NCI-H2171 (cell line): ENCODE measurements at places on chromosomes 16 and 17.

DNA sequence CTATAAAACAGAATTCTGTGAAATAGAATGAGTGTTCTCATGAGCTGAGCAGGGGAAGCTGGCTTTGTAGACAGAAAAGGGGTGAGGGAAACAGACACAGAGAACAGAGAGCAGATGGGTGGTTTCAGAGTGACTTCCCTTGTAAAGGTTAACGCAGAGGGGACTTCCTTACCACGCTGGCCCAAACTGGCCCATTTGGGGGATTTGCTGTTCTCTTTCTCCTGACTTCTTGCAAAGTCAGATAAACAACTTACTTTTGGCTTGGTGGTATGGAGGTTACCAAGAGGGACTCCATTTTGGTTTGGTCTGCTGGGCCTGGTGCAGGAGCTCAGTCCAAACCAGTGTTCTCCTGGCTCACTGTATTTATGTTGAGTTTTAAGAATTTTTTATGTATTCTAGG lies 48.4 kb downstream of the SEC14L1 start:
- DNase-seq, result no peak

GRCh38 chr17:14205992-14206461 lies 30.6 kb downstream of the CDRT15 start:
- DNase-seq, result no peak

DNA sequence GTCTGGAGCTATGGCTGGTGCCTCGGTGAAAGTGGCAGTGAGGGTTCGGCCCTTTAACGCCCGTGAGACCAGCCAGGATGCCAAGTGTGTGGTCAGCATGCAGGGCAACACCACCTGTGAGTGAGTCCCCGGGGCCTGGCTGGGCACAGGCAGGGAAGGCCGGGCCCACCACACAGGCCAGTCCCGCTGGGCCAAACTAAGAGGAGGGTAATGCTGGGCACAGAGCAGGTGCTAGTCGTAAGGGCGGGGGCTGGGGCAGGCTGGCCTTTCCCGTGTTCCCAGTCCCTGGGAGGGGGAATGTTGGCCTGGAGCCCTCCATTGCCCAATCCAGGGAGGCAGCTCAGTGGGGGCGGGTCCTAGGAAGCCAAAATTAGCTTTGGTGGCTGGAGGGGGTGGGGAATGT lies 2.5 kb downstream of the KIF1C start:
- DNase-seq, result no peak

GRCh38 chr16:89616623-89617022 lies 3.2 kb downstream of the DPEP1 start:
- no peak for DNase-seq

DNA sequence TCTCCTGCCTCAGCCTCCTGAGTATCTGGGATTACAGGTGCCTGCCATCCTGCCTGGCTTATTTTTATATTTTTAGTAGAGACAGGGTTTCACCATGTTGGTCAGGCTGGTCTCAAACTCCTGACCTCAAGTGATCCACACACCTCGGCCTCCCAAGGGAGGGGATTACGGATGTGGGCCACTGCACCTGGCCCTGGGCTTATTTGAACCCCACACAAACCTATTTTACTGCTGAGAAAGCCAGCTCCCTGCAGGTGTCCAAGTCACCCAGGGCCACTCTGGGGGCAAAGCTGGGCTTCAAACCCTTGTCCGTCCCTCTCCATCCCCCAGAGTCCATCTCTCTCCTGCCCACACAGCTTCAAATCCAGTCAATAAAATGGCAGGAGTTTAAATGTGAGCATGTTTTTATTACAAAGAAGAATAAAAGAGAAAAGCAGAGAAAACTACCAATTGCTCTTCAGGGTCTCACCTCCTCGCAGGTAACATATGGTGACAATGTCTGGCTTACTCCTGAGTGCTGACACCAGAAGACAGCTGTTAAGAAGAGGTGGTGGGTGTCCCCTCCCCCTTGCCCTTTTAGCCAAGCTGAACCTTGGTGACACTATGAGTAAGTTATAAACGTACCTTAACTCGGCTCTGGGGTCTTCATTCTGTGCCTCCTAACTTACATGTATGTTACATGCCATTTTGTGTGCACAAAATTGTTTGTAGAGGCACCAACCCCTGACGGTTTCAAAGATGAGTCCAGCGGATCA lies 45.4 kb downstream of the LAT start:
- DNase-seq, result peak; percentile 21

DNA sequence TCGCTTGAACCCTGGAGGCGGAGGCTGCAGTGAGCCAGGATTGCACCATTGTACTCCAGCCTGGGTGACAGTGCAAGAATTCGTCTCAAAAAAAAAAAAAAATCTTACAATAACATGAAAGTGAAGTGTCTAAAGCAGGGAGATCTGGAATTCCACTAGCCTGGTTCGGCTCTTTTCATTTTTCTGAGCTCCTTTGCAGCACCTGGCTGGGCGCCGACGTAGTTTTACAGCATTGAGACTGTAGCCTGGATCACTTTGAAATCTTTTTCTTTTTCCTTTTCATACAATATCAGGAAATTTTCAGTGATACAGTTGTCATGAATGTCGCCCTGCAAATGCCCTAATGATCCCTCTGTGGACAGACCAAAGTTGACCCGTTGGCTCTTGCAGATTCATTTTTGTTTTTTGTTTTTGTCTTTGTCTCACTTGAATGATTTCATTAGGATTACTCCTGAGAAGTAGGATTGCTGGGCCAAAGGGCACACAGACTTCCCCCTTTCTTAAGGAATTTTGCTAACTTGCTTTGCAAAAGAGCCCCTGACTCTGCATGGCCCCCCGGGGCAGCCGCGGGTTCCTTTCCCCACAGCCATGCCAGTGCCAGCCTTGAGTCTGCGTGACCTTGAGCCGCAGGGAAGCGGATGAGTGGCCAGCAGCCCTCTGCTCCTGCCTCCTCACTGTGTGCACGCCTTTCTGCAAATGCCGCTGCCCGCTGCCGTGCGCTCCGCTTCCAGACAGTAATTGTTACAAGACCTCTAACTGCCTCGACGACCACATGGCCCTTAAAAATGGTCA lies 28.0 kb downstream of the CRISPLD2 start:
- no peak for DNase-seq

DNA sequence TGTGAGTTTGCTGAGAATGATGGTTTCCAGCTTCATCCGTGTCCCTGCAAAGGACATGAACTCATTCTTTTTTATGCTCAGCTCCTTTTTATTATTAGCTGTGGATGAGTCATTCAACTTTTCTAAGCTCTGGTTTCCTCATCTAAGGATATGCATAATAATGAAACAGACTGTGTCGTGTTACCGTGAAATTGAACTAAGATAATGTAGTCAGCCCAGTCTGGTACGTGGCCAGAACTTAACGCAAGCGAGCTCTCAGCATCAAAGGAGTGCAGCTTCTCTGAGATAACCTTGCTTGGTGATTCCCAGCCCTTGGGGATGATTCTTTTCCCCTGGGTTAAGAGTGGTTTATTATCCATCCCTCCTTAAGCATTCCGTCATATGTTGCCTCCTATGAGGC lies 454.3 kb upstream of the EEF2KMT start:
- no peak for DNase-seq

DNA sequence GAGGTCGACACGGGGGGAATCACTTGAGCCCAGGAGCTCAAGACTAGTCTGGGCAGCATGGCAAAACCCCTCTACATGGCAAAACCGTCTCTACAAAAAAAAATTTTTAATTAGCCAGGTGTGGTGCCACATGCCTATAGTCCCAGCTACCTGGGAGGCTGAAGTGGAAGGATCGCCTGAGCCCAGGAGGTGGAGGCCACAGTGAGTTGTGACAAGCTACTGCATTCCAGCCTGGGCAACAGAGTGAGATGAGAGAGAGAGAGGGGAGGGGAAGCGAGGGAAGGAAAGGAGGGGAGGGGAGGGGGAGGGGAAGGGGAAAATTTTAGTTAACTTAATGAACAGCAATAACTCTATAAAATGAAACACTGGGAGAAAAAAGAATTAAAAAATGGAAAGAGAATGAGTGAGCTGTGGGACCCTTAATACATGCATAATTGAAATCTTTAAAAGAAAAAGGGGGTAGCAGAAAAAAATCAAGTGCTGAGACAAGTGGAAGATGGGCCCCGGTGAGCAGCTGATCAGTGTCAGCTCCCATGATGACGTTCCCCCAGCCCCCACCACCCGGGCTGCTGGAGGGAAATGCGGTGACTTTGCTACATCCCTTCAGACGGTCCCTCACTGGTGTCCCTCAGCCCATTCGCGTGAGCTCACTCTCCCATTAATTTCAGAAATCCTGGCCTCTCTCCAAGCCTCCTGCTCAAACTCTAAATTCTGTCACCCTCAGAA lies 2.7 kb downstream of the ASGR2 start:
- DNase-seq, result no peak

GRCh38 chr16:74372369-74372768 lies 3.7 kb upstream of the NPIPB15 start:
- no peak for DNase-seq

- DNase-seq, result no peak
Measured at GRCh38 chr16:67387479-67388079, 5.7 kb downstream of the TPPP3 start.

GRCh38 chr17:75459590-75460267 lies 3.3 kb downstream of the TMEM94 start:
- no peak for DNase-seq

DNA sequence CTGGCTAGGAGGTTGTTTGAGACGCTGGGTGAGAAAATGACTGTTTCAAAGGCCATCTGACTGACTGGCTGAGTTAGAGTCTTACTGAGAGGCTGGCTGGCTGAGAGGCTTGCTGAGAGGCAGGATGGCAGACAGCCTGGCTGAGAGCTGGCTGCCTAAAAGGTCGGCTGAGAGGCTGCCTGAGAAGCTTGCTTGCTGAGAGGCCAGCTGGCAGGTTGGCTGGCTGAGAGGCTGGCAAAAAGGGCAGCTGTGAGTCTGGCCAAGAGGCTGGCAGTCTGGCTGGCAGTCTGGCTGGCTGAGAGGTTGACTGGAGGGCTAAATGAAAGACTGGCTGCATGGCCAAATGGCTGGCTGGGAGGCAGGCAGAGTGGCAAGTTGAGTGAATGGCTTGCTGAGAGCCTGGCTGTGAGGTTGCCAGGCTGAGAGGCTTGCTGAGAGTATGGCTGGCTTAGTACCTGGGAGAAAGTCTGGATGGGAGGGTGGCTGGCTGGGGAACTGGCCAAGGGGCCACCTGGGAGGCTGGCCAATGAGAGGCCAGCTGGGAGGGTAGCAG lies 35.3 kb upstream of the ACSM2B start:
- no peak for DNase-seq

- no peak for DNase-seq
Measured at GRCh38 chr16:85798901-85799496, 345 bp downstream of the EMC8 start.

GRCh38 chr17:82153295-82153691 lies 55.3 kb upstream of the FASN start:
- DNase-seq, result no peak

GRCh38 chr17:59779521-59779920 lies 72.1 kb downstream of the VMP1 start:
- no peak for DNase-seq

GRCh38 chr16:68041783-68042182 lies 18.7 kb downstream of the DUS2 start:
- no peak for DNase-seq

DNA sequence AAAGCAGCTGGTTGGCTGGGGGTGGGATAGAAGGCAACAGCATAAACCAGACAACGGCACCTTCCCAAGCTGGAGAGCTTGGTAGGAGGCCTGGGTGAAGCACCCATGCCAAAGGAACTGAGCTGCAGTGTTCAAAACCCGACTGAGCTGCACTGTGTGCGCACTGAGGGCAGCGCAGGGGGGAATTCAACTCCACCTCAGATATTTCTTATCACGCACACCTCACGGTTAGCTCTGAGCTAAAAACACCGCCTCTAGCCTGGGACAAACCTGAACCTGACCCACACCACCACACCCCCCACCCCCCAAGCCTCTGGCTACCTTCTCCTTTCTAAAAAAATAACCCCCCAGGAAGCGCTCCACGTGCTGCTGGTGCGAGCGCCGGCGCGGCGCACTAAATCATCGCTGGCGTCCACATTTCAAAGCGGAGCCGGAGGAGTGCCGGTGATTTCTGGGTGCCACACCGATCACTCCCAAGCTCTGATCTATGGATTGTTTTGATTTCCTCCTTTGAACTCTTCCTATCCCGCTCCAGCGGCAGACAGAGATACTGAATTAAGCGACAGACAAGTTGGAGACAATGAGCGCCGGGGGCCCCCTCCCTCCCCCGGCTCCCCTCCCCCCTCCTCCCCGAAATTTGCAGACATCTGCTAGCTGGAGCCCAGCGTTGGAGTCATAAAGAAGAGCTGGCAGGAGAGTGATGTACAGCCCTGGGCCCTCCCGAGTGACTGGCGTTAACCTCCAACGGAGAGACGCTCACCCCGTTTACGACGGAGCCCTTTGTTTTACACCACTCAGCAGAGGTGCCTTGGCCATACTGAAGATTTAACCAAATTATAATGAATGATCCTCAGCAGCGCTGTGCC lies 85.0 kb downstream of the NOG start:
- DNase-seq, result peak; percentile 61

DNA sequence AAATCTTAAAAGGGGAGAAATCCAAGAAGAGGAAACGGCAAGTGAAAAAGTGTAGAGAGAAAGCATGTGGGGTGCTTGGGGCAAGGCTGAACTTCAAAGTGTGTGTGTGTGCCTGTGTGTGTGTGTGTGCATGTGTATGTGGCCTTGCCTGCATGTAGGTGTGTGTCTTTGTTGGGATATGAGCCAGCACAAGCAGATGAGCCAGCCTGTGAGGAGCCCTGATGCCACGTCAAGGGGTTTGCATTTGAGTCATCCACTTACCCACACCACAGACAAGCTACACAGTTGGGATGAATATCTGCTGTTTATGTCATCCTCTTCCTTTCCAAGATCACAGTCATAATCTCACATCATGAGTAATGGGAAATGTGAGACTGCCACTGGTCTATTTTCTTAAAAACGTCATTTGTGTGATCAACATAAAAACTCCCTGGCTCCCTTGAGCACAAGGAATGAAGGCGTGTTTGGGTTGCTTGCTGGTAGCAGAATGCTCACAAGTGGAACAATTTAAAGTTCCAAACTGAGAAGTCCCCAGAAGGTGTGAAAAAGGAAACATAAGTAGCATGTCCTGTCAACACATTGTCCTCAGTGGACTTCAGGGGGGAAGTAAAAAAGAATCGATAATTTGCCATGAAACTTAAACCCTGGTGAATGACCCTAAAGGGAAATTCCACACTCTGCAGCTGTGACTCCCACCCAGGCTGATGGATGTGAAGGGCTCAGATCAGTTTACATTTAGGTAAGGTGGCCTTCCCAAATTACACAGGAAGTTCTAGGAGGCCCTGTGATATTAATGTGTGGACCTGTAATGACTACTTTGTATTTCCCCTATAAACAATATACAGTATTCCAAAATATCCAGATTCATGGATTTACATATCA lies 14.7 kb downstream of the KCTD19 start:
- no peak for DNase-seq

GRCh38 chr17:79777894-79778503 lies at the start of gene CBX2:
TSS of gene CBX2 (plus strand) at chr17:79778148. CDS start at chr17:79778236, 88 bp downstream.
- DNase-seq, result peak; percentile 96

GRCh38 chr17:81438007-81438659 lies 42.9 kb downstream of the BAHCC1 start:
- no peak for DNase-seq
